ENCODE measurements at places on chromosomes 7 and 10.

DNA sequence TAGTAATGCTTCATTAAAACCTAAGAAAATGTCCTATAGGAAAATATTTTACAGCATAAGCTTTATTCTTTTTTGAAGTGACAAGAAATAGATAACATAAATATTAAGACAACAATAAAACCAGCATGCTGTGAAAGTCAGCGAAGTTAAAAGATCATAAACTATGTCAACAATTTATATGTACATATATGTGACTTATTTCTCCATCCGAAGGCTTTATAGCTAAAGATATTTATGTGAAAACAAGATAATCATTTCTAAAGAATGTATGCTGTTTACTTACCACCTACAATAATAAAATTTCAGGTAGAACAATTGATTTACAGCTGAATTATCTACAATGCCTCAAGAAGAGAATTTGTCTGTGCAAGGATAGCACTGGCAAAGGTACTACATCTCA lies 283.4 kb downstream of the CRPPA start:
- no peak for DNase-seq

- DNase-seq: no peak
Measured at GRCh38 chr7:44330331-44330730, 4.9 kb upstream of the CAMK2B start.

DNA sequence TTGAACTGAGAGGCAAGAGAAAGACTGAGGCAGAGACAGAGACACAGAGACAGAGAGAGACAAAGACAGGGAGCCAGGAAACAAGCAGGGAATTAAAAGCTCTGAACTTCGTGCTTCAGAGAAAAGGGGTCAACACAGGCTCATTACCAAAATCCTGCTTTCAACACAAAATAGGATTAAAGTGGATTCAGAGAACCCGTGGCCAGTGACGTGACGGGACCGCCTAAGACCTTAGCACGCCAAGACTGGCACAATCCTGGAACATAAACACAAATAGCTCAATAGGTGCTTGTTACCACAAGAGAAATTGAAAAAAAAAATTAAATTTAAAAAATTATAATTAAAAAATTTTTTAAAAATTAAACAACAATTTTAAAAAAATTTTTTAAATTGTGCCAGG lies 21.5 kb downstream of the ASB13 start:
- DNase-seq: no peak

- DNase-seq: no peak
Measured at GRCh38 chr7:99033765-99034164, 110.1 kb downstream of the SMURF1 start.

GRCh38 chr7:54877683-54878082 lies 118.7 kb upstream of the SEC61G start:
- DNase-seq: peak; percentile 54

DNA sequence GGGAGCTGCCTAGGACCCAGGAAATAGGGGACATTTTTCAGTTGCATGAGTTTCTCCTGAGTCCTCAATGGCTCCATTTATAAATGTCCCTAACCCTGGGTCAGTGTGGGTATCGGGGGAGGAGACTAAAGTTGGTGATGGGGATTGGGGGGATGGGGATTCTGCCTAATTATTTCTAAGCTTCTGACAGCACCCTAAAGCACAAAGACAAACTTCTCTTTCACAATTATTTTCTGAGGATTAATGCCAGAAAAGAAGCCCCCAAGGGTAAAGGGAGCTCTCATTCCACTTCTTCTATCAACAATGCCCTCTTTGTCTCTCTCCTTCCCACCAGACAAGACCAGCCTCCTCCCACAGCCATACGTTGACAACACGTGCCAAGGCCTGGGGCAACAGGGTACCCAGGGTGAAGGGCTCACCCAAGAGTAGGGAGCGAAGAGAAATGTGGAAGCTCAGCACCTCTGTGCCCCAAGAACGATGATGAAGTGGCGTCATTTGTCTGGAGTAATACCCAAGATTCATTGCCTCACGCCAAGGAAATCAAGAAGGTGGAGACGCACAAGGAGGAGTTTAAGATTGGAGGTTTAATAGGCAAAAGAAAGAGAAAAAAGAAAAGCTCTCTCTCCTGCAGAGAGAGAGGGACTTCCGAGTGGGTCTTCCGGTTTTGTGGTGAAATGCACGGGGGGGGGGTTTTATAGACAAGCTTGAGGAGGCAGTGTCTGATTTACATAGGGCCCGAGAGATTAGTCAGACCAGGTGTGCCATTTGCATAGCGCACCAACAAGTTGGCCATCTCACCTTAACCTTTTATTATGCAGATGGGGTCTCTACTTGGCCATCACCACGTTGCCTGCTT lies 14.4 kb upstream of the GJC3 start:
- no peak for DNase-seq

DNA sequence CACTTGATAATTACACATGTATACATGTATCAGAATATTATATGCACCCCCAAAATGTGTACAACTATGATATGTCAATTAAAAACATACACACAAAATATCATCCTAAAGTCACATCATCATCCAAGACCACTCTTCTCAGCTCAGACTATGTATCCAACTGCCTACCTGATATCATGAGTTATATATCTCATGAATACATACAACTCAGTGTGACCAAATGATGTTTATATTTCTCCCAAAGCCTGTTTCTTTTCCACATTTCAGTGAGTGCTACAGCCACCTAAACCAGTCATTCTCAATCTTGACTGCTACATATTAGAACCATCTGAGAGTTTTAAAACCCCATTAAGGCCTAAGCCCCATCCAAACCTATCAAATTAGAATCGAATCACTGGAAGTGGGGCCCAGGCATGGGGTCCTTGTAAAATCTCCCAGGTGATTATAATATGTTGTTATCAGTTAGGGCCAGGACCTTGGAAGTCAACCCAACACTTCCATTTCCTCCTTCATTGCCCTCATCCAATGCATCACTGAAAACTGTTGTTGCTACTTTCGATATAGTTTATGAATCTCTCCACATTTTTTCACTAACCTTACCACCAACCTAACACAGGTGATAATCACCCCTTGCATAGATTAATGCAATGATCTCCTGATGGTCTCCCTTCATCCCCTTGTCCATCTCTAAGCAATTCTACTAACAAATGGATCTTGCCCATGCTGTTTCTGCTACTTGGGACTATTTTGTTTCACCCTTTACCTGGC lies 53.8 kb upstream of the ITGB8 start:
- DNase-seq: no peak

GRCh38 chr10:15245530-15245929 lies 77.0 kb upstream of the NMT2 start:
- DNase-seq: no peak

- DNase-seq: no peak
Measured at GRCh38 chr10:124288486-124288885, 130.2 kb downstream of the OAT start.

DNA sequence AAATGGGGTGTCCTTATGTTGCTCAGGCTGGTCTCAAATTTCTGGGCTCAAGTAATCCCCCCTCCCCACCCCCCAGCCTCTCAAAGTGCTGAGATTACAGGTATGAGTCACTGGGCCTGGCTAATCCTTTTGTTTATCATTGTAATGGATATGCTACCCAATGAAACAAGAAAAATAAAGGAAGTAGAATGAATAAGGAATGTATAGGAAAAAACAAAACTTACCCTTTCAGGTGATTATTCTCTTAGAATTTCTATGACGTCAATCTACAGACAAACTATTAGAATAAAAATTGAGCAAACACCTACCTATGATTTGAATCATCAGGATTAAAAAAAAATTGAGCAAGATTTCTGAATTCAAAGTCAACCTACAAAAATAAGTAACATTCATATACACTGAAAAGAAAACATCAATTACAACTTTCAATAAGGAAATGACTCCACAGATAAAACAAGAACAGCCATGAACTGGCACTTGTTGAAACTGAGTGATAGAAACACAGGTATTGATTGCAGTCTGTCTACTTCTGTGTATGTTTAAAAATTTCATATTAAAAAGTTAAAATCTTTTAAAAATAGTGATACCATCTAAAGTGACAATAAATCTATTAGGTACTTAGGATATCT lies 12.2 kb downstream of the ADAM12 start:
- DNase-seq: peak; percentile 65

DNA sequence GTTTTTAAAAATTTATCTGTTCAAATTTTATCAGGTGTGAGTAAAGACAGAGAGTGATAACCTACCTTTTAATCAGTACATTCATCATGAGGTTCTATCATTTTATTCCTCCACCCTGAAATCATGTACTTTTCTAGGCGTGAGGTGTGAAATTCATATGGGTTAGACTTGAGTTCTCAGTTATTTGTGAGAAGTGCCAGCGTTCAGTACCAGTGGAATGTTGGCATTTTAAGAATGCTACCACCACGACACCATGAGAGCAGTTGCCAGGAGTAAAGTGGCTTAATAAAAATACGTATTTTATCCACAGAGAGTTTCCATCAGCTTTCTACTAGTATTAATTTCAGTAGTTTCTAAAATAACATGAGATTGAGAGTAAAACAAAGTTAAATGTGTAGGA lies 104.1 kb upstream of the FERD3L start:
- DNase-seq: peak; percentile 74

- peak; percentile 28 for DNase-seq
Measured at GRCh38 chr10:84310470-84310869, 17.9 kb upstream of the CCSER2 start.

- DNase-seq: peak; percentile 89
Measured at GRCh38 chr7:101108961-101109360, 17.9 kb upstream of the SERPINE1 start.

DNA sequence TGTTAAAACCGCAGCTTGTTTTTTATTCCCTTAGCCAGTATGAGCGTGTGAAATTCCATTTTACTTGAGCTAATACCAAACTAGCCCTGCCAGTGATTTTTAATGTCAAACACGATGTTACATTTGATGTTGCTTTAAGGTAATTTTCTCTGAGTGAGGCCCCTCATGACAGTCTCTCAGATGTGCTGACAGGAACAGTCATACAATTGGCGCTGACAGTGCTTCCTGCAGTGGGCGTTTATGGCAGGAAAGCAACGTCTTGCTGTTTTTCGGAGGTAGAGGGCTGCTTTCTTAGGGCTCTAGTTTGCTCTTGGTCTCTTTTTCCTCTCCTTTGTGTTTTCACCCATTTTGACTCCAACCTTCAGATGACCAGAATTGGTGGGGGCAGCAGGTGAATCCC lies 19.3 kb downstream of the PON1 start:
- DNase-seq: no peak

Measured in LHCN-M2 (cell line).